ENCODE measurements at places on chromosomes 16 and 17.

GRCh38 chr17:40251576-40251975 is 32.5 kb downstream of the WIPF2 start:
- DNase-seq: no peak

DNA sequence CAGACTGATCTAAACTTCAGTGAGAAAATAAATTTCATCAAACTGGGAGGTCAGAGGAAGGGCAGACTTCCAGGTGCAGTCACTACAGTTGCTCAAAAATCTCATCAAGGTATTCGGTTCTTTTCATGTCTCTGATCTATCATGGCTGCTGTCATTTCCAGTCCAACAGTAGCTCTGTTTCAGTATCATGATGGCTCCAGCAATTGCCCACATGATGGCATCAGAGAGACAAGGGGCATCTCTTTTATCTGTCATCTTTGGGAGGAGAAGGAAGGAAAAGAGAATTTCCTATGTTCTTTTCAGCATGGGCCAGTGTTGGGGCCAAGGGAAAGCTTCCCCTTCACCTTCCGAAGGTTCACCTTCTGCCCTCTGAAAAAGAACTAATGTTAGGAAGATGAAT is 504.9 kb upstream of the HSBP1 start:
- no peak for DNase-seq

DNA sequence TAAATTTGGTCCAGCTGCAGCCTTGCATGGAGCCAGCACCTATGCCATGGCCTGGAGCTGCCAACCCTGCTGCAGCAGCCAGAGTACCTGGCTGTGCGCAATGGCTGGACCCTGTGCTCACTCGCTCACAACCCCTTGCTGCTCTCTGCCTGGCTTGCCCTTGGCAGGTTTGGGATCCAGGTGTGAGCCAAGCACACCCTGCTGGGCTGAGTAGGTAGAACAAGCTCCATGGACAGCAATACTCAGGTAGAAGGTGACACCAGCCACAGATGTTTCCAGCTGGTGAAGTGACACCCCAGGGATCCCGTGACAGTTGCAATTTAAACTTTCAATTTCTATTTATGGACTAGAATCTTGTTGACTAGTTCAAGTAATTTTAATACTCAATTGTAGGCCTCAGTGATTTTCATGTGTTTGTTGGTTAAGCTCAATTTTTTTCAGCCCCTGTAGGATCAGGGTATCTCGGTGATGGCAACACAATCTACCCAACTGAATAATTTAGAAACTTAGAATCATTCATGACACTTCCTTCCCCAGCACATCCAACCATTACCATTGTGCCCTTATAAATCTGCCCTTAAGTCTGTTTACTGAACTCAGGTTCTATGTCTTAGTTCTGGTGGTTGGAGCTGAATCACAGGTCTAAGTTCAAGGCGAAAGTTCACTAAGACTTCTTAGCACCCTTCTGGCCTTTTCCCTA is 480.0 kb downstream of the PMP22 start:
- DNase-seq: no peak

DNA sequence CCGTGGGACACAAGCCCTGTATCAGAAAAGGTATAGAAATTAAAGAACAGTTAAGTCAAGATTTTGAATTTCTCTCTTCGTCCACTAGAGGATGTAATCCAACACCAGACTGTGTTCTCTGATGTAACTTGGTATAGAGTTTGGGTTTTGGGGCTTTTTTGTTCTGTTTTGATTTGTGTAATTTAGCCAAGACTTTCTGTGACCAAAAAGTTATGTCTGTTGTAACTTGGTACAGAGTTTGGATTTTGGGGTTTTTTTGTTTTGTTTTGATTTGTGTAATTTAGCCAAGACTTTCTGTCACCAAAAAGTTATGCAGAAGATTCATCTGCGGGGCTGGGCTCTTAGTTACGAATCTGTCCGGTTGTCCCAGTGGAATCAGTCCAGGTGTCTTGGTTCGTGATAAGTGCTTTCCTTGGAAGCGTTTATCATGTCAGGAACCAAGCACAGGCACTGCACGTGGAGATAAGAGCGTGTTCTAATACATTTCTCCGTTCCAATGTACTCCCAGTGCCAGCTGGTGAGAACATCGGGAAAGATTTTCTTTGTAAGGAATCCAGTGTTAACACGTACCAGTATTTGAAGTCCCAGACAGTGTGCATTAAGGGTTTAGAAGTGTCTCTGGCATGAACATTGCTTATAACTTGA is 44.1 kb upstream of the SEC14L1 start:
- no peak for DNase-seq

DNA sequence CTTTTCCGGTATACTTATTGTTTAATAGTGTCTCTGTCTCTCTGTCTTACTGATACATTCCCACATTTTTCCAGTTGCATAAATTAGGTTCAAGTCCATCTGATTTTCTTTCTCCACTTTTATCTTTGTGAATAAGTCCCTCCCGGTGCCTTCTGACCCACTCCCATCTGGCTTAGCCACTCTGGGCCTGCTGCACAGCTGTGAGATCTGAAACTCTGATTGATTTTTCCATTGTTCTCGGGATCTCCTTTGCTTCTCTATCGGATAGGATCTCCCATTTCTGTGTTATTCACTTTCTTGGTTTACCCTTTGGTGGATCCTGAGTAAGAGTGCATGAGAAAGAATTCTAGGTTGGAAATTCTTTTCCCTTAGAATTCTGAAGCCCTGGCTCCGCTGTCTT is 8.6 kb downstream of the UTP4 start:
- DNase-seq: no peak

DNA sequence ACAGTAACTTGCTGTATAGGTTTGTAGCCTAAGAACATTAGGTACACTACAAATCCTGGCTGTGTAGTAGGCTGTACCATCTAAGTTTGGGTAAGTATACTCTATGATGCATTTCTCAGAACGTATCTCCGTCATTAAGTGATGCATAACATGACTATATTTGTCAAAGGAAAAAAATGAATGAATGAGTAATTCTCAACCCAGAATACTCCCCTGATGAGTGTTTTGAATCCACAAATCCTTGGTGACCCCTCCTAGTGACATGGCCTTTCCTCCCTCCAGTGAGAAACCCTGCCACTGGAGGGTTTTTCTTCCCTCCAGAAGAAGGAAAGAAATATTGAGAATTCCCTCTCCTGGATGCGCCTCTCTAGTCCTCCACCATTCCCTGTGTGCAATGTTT is 24.0 kb upstream of the SALL1 start:
- no peak for DNase-seq

GRCh38 chr16:59510008-59510424 is 775.9 kb upstream of the GOT2 start:
- DNase-seq: no peak

GRCh38 chr16:14525596-14525995 is 104.5 kb downstream of the PARN start:
- no peak for DNase-seq

DNA sequence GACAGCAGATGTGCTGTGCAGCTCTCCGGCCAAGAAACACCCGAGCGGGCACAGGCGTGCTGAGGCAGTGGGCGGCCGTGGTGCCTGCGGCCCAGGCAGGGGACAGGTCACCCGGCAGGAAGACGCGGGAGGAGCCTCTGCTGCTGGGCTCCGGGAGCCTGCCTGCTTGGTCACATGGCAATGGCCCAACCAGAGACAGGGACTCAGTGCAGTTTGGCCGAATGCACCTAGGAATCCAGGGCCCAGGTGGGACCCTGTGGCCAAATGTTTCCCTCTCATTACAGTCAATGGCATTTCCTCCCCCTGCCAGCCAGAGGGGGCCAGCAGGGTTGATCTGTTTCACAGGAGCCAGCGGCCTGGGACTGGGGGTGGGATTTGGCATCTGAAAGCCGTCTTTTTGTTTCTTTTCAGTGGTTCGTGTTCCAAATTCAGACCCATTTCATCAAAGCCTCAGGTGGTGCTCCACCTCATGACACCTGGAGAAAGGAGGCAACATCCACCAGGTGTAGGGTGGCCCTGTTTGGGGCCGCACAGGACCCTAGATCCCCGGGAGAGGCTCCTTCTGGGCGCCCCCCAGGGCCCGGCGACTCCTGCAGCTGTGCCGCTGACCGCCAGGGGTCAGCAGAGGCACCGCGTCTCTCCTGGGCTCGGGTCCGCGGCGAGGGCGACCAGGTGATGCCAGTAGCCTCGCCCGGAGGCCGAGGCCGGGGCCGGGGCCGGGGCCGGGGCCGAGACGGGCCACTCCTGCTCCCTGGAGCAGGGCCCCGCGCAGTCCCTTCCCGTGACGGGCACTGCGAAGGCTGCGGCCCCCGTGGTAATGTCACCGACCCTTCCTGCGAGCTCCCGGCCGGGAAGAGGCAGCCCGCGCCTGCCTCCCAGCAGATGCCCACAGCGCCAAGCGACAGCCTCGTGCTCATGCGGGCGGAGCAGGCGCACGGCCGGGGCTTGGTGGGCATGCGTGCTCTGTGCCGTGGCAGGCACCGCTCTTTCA is 118.5 kb downstream of the C16orf78 start:
- DNase-seq: no peak

DNA sequence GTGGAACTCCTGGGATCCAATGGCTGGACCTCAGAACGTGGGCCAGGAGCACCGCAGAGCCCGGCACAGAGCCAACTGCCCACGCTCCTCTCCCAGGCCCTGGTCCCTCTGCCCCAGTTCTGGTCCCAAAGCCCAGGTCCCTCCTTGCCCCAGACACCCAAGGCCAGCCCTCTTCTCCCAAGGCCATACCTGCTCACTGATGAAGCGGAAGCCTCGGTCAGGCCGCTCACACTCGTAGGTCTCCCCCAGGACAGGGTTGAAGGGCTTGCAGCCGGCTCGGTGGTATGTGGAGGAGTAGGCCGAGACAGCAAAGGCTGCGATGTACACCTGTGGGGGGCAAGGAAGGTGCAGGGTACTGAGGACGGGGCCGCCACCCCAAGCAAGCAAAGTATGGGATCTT is 8.5 kb downstream of the OSBPL7 start:
- DNase-seq: no peak

GRCh38 chr17:31061678-31062077 is 33.1 kb upstream of the NF1 start:
- DNase-seq: no peak

- no peak for DNase-seq
These were observed 25.7 kb downstream of the MMP15 start for GRCh38 chr16:58051296-58051695.

DNA sequence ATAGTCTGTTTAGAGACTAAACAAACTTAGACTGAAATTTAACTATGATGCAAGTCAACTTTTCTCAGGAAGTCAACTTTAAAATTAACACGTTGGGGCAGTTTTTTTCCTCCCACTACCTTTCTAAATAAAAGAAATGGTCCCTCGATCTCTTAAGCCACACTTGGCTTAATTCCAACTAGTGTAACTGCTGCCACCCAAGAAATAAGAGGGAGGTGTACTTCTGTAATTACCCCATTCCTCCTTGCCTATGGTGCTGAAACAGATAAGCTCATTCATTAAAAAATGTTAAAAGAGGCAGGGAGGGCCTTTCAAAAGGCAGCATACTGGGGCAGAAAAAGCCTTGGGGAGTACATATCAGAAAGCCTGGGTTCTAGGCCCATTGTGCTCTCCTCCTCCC is 59.8 kb downstream of the NCOR1 start:
- no peak for DNase-seq

DNA sequence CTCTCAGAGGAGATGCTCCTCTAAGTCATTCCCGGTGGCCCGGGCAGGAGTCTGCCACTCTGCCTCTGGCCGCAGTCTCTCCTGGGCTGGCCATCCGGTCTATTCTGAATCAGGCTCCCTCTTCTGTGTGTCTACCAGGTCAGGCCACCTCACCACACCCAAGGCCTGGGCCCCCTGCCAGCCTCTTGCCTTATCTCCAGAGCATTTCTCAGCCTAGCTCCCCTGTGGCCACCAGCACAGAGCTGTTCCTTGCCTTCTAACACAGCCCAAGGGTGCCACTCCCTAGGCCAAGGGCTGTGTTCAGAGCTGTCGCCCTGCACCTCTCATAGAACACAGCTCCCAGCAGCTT is 55.3 kb downstream of the MYO18A start:
- no peak for DNase-seq

DNA sequence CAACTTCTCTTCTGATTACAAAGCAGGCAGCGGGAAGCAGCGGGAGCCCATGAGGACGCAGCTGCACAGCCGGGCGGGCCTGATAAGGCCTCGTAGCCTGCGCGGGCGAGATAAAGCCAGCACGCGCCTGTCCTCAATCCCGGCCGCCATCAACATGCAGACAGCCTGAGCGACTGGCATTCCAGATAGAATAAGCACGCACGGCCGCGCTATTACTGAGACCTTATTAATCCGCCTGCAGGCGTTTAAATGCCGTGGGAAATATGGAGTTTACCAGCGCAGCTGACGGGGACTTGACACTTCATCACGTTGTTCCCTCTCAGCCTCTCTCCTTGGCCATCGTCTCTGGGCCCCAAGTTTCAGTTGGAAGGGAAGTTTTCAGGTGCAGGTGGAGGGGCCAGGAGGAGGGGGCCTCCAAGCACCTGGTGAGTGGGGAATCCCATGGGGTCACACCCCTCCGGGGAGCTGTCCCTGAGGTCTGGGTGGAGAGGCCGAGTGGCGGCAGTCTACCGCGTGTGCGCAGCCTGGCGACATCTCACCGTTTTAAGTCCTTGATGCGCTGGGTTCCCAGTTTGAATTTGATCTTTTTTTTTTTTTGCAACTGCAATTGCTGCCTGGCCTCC is 27.3 kb upstream of the CBFA2T3 start:
- no peak for DNase-seq

- no peak for DNase-seq
These were observed 62.6 kb upstream of the TEKT1 start for GRCh38 chr17:6894206-6894528.

GRCh38 chr17:3798273-3799180 is 2.5 kb downstream of the ITGAE start:
- DNase-seq: no peak

DNA sequence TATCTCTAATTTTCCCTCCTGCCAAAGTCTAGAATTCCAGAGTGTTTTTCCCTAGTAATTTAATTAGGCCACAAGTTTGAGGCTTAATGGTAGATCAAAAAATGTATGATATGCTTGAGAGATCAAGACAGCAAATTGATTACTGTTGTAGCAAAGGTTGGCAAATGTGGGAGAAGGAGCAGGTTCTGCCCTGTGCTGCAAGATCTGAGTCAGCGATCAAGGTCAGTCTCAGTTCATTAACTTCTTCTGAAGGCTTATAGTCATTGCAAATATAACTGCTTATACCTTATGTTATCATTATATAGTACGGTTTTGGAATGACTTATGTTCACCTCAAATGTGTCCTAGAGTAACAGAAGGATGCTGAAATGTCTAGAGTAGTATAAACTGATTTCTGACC is 231.1 kb upstream of the TBX2 start:
- DNase-seq: no peak

- DNase-seq: no peak
These were observed 105.2 kb downstream of the ABCA8 start for GRCh38 chr17:68849673-68850610.

DNA sequence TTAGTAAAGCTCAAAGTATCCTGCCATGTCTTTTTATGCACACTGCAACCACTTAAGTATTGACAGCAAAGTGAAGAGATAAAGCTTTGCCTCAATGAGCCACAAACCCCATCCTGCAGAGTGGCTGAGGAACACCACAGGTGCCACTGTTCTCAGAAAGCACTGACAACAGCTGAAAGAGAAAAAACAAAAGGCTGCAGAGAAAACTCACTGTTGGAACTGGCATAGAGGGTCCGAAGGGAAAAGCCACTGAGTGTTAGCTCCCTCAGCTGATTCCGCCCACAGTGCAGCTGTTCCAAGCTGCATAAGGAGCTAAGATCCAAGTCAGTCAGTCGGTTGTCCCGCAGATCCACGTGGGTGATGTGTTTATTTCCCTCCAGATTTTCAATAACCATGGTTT is 48.3 kb downstream of the PHLPP2 start:
- peak; percentile 79 for DNase-seq

- DNase-seq: no peak
These were observed 6.1 kb downstream of the RUNDC3A start for GRCh38 chr17:44314524-44314868.
